ENCODE measurements at places on chromosomes 1 and 21.

GRCh38 chr1:69494221-69494620 is 73.5 kb upstream of the LRRC7 start:
- no peak for DNase-seq

- DNase-seq = no peak
Measured at GRCh38 chr1:9503001-9503675, 36.1 kb upstream of the SLC25A33 start.

DNA sequence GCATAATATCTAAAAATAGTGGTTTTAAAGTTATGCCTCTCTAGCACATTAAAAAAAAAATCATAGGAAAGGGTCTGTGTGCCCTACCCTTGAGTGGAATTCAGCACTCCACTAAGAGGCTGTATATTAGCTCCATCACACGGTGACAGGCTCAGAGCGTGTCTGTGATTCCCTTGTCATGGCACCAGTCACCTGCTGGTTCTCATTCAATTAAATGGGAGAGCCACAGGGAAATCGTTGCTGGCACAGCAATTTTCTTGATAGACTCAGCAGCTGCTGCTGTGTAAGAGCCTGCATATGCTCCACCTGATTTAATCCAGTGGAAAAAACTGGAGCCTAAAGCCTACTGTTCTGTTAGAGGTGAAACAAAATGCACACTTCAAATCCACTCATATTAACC is 9.5 kb downstream of the ATP6V1G3 start:
- DNase-seq = no peak

DNA sequence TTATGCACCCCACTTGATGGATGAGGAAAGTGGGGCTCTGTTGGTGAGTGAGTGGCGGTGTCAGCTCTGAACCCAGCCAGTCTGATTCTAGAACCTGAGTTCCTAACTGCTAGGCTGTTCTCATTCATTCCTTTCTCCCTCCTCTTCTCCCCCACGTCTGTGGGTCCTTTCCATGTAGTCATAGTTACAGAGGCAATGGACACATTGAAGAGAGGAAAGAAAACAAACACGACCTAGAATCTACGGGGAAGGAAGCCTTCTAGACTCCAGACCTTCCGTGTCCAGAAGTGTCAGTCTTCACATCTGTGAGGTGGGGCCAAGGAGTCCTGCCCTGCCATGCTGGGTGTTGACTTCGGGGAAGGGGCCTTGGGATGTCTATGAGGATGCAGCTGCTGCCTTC is 115.8 kb upstream of the WNT4 start:
- no peak for DNase-seq

DNA sequence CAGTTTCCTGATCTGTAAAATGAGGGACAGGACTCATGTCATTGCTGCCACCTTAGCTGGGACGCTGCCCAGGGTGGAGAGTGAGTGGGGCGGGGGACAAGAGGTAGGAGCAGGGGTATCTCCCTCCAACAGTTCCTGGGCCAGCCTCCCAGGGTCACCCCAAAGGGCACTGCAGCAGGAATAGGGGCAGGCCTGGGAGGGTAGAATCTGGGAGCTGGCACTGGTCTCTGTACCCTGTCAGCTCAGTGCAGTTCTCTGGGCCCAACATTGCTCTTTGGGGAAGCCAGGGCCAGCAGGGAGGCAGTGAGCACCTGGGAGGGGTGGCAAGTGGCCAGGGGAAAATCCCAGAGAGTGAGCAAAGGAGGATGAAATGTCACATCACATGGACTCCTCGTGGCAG is 55.8 kb downstream of the ELK4 start:
- DNase-seq = no peak

DNA sequence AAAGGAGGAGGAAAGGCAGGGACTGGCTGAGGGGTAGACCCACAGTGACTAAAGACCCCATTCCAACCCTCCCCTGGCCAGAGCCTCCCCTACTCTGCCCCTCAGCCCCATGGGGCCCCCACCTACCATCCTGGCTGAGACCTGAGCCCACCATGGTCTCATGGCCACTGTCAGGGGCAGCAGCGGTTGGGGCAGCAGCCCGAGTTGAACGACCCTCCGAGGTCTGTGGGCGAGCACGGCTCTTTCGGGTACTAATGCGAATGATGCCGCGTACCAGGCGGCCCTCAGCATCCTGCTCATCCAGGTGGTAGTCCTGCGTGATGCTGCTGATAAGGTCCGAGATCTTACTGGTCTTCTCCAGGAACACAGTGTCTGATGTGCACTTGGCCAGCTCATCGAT is 9.1 kb downstream of the KDF1 start:
- no peak for DNase-seq

DNA sequence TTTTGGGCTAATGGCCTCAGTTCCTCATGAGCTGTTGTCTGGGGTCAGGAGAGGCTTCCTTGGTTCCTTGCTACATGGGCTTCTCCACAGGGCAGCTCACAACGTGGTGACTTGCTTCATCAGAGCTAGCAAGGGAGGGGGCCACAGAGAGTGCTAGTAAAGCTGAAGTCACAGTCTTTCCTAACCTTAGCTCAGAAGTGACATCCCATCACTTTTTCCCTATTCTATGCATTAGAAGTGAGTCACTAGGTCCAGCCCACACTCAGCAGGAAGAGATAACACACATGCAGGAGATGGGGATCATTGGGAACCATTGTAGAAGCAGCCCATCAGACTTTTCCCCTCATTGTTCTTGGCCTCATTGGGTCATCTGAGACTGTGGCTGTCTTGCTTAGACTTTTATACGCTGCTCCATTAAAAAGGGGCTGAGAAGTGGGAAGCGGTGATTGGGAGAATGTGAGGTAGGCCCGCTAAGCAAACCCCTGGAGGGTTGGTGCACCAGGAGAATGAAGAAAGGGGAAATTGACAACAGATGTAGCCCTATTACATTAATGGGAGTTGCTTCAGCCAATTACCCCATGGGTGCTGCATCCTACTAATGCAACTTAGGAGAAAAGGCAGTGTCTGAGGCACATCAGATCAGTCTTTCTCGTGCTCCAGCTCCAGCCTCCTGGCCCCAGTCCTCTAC is 22.1 kb upstream of the IGSF21 start:
- no peak for DNase-seq

GRCh38 chr1:81758181-81758580 is 42.6 kb upstream of the ADGRL2 start:
- DNase-seq = no peak

DNA sequence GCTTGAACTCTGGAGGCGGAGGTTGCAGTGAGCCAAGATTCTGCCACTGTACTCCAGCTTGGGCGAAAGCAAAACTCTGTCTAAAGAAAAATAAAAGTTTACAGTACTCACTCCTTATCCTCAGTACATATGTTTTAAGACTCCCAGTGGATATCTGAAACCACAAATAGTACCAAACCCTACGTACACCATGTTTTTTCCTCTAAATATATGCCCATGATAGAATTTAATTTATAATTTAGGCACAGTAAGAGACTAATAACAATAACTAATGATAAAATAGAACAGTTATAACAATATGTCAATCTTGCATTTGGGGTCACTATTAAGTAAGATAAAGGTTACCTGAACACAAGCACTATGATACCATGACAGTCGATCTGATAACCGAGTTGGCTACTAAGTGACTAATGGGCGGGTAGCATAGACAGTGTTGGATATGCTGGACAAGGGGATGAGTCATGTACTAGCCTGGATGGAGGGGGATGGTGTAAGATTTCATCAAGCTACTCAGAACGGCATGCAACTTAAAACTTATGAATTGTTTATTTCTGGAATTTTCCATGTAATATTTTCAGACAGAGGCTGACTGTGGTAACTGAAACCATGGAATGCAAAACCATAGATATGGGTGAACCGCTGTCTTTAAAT is 43.7 kb downstream of the ST7L start:
- DNase-seq = no peak

DNA sequence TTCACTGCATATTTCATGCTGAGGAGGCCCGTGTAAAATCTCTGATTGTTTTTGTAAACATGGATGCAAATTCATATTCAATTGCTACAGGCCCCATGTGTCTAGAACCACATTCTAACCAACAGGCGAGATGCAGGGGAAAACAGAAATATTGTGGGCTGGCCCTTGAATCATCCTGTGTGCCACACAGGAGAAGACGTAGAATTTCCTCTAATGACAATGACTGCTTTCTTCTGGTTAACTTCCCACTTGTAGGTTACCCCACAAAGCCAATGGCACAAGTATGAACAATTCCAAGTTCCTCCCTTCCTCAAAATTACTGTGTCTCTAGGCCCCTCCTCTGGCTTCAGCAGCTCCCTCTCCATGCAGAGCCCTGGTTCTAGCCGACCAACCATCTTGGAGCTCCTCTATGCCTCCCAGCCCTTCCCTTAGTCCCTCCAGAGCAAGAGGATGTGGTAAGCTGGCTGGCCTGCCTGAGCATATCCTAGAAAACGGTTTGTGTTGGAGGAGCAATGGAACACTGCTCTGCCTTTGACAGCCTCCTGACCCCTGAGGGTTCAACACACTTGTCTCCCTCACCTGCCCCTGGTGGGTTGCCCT is 205.2 kb downstream of the HS2ST1 start:
- no peak for DNase-seq

Measured in stimulated activated CD8-positive, alpha-beta memory T cell treated with anti-CD3 and anti-CD28 coated beads, Interleukin-15, amount 100 ng/mL, for 1 hour (primary cell).